ENCODE measurements at places on chromosomes 6 and 20.

DNA sequence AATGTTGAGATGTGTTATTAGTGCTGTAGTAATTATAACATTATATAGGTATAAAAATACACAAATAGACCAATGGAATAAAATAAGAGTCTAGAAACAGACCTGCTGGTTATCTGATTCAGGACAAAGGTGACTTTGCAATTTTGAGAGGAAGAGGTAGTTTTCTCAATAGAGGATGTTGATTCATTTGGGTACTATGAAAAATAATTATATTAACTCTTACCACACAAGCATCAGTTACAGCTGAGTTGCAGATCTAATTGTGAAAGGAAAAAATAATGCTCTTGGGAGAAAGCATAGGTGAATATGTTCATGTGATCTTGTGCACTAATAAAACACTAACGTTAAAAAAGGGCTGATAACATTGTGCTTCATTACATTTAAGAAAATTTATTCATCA is 103.0 kb downstream of the BCKDHB start:
- no peak for DNase-seq

DNA sequence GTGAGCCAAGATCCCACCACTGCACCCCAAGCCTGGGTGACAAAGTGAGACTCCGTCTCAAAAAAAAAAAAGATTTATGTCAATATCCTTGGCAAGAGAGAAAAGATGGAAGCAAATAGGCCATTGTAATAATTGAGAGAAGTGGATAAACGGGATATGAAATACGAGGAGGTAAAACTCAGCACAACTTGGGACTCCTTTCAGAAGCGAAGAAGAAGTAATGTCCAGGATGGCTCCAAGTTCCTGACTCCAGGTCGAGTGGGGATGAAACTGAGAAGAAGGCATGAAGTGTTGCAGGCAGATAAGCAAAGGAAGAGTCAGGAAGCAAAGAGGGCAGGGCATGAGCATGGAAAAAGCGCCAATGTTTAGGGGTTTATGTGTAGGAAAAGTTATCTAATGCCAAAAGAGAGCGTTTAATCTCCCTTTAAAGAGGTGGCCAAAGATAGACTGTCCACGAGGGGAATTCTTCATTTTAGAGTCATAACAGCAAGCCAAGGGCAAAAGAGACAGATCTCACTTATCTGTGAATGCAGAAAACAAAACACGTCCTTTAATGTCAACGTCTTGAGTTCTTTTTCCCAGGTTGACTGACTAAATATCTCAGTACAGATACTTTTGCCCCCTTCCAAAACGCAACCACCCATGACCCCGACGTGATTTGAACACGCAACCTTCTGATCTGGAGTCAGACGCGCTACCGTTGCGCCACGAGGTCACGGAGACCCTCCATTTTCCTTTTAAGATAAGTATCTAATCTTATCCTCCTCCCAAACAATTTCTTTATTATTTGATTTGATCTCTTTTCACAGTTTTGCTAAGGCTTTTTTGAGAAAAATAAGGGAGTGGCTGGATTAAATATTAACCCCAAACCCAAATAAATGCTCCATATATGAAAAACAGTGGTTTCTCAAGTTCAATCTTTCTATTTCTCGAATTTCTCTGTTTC is 46.3 kb upstream of the BTN3A2 start:
- no peak for DNase-seq

DNA sequence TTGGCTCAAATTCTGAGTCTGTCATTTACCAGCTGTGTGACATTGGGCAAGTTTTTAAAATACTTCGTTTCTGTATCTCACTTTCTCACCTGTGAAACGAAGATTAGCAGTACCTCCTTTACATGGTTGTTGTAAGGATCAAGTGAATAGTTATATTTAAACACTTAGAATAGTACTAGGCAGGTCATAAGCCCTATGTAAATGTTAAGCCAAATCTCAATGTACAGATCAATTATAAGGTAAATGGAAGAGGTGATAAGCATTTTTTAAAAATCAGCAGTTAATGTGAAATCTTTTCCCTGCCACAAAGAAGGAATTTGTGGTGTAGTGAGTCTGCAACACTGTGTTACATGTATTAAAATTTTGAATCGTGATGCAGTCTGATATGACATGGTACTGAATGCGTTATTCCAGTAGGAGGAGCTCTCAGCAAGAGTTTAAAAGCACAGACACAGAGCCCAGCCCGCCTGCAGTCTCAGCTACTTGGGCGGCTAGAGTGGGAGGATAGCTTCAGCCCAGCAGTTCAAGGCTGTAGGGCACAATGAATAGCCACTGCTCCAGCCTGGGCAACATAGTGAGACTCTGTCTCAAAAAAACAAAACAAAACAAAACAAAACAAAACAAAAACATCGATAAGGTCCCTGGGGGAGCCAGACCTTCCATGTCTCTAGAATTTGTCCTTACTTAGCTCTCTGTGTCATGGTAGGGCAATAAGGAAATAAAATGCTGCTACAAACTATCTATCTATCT is 46.0 kb downstream of the GTF2H5 start:
- DNase-seq = no peak

GRCh38 chr20:10113746-10114145 is 79.0 kb downstream of the ANKEF1 start:
- no peak for DNase-seq

GRCh38 chr6:27281105-27281539 is 31.0 kb downstream of the POM121L2 start:
- no peak for DNase-seq

- DNase-seq = no peak
Measured at GRCh38 chr6:138569970-138570724, 70.9 kb upstream of the NHSL1 start.

DNA sequence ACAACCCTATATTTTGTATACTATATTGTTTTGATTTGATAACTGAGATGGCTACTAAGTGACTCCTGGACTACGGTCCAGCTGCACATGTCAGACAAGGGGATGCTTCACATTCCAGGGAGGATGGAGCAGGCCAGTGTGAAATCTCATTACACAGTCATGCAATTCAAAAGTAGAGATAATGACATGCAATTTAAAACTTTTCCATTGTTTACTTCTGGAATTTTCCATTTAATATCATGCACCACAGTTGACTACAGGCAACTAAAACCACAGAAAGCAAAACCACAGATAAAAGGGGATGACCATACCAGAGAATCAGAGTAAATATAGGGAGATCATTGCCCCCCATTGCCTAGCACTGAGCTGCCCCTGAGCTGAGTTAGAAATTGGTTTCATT is 366.4 kb downstream of the BTBD9 start:
- no peak for DNase-seq

DNA sequence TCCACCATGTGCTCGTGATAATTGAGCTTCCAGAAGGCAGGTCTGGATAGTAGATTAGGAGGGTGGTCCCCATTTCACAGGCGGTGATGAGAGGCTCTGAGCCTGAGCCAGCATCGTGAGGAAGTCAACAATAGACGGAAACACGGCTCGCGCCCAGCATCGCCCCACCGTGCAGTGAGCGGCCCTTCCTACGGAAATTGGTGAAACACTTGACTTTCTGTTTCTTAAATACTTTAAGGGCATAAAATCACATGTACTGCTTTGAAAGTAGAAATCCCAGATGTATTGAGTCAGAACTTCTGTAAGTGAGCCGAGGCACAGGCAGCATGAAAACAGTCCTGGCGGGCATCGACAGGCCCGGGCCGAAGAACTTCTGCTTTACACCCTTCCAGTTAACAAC is 4.3 kb upstream of the KIF25 start:
- no peak for DNase-seq

DNA sequence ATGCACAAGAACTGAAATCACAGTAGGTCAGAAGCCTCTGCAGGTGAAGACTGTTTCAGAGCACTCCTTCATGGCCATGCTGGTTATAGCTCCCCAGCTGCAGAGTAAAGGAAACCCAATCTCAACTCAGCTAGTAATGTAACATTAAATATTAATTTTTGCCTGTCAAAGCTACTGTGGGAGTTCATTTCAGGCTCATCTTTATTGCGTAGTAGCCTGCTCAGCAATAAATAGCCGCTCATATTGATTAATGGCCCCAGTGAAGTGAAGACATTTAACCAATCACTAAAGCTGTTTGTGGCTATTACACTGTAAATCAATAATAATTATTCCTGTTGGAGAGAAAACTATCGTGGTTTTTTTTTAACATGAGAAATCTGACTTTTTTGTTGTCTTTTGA is 101.7 kb downstream of the FRK start:
- no peak for DNase-seq

DNA sequence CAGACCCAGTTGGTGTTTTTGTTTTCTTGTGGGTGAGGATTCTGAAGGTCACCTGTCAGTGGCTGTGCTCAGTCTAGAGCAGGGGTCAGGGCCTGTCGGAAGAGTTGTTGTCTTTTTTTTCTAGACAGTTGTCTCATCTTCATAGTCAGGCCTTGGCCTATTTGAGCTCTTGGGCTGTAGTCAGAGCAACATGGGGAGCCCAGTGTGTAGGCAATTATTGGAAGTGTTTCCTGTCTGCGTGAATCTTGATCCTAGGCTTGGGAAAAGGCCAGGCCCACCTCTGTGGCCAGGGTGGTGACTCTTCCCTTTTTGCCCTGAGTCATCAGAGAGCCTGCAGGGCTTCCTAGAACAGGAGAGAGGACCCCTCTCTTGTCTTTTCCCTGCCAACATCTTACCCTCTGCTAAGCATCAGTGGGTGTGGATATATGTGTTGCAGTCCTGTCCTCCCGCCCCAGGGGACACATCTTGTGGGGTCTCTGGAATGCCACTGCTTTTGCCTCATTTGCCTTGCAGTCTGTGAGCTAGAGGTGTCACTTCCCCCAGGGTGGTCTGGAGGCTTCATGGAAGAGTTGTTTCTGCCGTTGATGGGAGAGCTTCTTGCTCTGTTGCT is 11.4 kb downstream of the TJAP1 start:
- no peak for DNase-seq

DNA sequence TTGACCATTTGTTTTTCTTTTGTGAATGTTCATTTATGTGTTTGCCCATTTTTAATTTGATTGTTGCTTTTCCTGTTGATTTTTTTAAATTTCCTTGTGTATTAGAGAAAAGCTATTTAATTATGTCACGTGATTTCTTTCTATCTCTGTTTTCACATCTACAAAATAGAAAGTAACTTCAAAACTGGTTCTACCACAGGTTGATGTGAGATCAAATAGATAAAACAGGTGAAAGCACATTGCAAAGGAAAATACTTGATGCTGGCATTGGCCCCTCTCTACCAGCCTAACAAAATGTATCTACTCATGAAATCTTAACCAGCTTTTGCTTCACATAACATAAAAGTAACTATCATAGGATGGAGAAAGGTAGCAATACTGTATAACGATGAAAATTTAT is 129.2 kb downstream of the TMEM242 start:
- no peak for DNase-seq

DNA sequence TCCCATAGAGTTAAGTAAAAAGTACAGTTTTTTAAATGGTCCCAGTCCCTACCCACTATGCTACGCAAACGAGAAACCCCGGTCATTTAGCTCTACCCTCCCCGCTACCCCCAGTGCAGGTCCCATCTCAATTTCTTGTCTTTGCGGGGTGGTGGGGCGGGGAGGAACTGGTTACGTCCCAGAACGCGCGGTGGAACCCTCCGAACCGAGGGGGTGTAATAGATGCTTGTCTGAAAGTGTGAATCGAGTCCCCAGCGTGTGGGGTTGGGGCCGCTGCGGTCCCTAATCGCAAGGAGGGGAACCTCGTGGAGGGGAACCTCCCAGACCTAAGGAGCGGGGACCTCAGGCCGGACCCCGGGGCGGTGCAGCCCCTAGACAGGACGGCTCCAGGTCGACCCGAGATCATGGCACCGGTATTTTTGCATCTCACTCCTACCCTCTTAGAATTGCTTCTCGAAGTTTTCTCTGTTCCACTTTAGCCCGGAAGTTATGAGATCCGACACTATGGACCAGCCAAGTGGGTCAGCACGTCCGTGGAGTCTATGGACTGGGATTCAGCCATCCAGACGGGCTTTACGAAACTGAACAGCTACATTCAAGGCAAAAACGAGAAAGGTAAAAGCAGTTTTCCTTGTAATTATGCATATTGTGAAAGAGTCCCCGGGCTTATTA is 779 bp downstream of the HEBP2 start:
- DNase-seq = peak; percentile 68

DNA sequence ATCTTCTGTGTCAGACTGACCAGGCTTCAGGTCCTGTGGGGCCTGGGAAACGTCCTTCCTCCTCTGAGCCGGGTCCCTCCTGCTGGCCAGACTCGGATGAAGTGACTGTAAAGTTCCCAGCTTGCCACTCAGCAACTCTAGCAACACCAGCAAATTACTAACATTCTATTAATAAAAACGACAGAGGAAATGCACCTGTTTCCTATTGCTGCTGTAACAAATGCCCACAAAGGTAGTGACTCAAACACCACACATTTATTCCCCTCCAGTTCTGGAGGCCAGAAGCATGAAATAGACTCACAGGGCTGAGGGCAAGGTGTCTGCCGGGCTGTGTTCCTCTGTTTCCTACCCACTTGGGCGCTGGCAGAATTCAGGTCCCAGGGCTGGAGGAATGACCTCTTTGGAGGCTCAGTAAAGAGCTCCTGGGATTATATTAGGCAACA is 48.8 kb downstream of the CTCFL start:
- DNase-seq = no peak

DNA sequence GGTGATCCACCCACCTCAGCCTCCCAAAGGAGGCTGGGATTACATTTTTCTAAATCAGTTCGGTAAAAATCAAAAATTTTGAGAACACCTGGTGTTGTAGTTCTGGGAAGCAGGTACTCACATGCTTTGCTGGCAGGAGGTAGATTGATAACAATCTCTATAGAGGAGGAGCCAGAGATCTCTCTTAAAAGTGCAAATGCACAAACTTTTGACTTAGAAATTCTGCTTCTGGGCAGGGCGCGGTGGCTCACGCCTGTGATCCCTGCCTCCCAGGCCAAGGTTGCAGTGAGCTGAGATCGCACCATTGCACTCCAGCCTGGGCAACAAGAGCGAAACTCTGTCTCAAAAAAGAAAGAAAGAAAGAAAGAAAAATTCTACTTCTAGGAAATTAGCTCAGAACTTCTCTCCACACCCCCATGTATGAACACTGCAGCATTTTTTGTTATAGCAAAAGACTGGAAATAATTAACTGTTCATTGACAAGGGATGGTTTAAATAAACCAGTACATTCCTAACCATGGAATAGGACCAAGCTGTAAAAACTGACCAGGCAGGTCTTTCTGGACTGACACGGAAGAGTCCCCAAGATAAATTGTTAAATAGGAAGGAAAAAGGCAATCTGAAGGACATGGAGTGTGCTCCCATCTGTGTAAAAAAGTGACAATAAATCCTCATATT is 14.4 kb upstream of the TRIB3 start:
- no peak for DNase-seq

GRCh38 chr6:75290136-75290945 is 5.7 kb upstream of the TMEM30A start:
- no peak for DNase-seq

- DNase-seq = no peak
Measured at GRCh38 chr6:15969236-15969778, 159.6 kb upstream of the MYLIP start.

DNA sequence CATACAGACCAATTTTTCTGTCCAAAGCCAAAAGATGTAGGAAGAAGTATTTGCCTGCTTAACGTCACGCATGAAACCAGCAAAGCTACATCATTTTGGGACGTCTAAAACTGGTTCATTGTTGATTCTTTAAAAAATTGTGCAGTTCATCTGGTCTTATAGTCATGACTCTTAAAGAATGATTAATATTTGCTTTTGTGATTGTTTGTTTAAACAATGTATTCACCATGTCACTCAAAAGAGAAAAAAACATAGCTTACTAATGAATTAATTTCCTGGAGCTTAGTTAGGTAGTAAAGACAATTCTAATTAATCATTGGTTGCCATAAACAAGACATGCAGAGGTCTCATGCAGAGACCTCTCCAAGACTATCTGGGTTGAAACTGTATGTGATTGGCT is 157.3 kb downstream of the RPS12 start:
- DNase-seq = no peak

- DNase-seq = no peak
Measured at GRCh38 chr6:165800337-165800736, 137.3 kb upstream of the PDE10A start.

Data from activated CD8-positive, alpha-beta memory T cell treated with anti-CD3 and anti-CD28 coated beads for 24 hours (primary cell).